ENCODE measurements at places on chromosomes 2 and 18.
A peak's percentile ranks its signal among the peaks of the same experiment; 100 is the strongest.

DNA sequence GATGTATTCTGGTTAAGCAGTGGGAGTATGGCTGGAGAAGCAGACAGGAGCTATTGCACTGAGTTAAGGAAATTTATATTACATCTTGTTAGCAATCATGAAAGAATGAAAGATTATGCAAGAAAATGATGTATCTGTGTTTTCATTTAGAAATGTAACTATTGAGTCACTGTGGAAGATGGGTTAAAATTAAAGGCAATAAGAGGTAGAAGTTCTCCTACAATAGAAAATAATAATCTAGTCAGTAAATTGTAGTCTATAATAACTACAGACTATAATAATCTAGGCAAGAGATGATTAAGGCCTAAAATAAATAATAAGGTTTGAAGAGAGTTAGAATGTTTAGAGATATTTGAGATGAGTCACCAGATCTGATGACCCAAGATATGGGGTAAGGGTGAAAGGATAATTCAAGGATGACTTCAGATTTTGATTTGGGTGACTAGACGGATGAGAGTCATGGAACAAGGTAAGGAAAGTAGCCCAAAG, 371.9 kb upstream of the KCNH7 start:
- no peak for DNase-seq

DNA sequence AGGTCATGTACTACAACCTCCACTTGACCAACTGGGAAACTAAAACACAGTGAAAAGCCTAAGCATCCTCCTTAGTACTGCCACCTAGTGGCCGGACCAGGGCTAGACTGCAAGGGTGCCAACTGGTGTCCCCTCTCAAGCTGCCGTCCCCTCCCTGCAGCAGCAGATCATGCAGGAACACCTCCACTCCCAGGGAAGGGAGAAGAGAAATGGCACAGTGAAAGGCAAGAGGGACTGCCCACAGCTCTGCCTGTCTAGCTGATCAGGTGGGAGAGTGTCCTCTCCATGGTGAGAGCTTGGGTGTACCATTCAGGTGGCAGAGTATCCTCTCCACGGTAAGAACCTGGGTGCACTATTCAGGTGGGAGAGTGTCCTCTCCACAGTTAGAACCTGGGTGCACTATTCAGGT, 78.1 kb downstream of the AAK1 start:
- DNase-seq, result peak; percentile 63

DNA sequence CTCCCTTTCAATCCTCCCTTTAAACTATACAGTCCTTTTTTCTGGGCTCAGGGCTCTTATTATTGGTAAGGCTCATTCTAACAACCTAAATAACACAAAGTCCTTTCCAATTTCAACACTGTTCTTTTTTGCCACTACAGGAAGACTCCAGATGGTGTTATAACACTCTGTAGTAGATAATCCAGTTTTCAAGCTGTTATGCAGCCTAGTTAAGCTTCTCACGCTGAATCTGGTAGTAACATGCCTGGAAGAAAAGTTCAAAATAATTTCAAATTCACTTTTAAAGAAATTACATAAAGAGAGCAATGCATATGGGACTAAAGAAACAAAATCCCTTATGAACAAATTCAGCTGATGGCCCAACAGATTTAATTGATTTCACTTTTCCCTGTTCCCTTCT, 3.2 kb upstream of the MPP4 start:
- no peak for DNase-seq

GRCh38 chr18:5058768-5059695, 138.0 kb downstream of the AKAIN1 start:
- no peak for DNase-seq

DNA sequence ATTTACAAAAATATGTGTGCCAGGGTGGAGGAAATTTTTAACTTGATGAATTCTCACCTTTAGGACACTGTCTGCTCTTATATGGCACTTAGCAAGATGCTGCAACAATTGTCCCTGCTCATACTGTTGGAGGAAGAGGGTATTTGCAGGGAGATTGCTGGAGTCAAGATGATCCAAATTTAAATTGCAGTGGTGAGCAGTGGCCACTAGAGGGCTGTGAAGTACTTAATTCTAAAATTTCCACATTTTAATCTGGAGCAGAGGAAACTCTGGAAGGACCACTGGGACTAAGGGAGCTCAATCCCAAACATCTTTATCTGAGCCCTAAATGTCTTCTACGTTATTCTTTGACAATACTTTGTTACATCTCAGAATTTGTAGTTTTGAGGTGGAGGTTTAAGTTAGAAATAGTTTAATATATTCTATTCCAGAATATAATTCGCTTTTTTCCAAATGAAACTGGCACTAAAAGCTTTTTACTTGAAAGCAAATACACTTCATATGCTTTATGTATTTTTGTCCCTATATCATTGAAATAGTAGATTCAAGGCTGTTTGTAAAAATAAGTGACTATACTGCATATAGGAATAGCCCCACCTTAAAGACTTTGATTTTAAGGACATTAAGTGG, 33.0 kb upstream of the PTH2R start:
- DNase-seq, result no peak

- DNase-seq, result no peak
These were observed 316.4 kb downstream of the MYCN start for GRCh38 chr2:16256601-16257321.

DNA sequence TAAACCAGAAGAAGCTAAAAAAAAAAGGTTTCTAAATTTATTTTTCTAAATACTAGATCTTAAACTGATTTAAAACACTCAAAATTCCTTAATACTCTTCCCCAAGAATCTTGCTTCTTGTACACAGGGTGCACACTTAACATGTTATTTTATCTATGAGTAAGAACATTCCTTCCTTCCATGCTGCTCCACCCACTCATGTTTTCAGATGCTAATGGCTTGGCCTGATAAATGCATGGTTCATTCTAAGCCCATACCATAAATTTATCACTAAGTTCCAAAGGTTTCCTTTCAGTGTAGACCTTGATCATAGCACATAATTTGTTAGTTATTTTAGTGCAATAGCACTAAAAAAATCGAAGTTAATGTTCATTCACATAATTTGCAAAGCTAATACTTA, 8.1 kb downstream of the FBXO48 start:
- DNase-seq, result no peak

- no peak for DNase-seq
These were observed at the start of gene DYSF for GRCh38 chr2:71453404-71454220. TSS of gene DYSF (plus strand) at chr2:71453561.

GRCh38 chr2:25894135-25894830, 16.0 kb upstream of the ASXL2 start:
- DNase-seq, result no peak

- DNase-seq, result no peak
These were observed 121.2 kb upstream of the CTDP1 start for GRCh38 chr18:79558196-79558932.

DNA sequence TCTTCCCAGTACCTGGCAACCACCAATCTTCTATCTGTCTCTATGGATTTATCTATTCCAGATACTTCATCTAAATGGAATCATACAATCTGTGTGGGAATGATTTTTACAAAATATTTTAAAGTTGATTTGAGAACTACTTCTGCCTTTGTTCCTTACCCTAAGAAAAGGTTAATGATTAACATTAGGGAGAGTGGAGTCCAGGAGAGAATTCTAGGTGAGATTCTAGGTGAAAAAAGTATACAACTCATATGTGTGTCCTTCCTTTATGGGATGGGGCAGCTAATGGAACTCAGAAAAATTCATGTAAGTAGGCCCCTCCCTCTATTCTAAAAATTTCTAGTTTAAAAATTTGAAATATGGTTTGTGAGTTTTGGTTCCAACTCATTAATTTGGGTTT, 35.9 kb upstream of the WDSUB1 start:
- DNase-seq, result no peak

GRCh38 chr2:187924293-187924692, 367.4 kb upstream of the GULP1 start:
- DNase-seq, result no peak

Measured in activated T-cell treated with anti-CD3 and anti-CD28 coated beads for 48 hours (primary cell).